ENCODE measurements at places on chromosomes 4 and X.

- peak; percentile 53 for DNase-seq
Measured at GRCh38 chr4:128061566-128062536, 739 bp downstream of the LARP1B start.

DNA sequence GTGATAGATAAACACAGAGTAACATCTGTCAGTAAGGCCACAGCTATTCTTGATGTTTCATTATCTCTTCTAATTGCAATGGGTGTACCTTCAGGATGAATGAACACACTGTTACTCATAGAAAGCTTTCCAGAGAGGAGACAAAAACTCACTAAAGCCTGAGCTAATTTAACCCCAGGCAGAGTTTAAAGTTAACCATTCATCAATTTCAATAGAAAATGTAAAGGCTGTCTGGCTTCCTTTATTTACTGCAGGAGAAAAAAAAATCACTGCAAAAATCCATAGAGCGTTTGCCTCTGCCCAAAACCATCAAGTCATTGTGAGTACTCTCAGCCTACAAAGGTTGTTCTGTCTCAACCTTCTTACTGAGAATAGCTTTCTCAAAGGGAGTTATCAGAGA is 376.9 kb downstream of the PPP4R3C start:
- no peak for DNase-seq

GRCh38 chrX:130030826-130031225 is 48.4 kb downstream of the BCORL1 start:
- no peak for DNase-seq

DNA sequence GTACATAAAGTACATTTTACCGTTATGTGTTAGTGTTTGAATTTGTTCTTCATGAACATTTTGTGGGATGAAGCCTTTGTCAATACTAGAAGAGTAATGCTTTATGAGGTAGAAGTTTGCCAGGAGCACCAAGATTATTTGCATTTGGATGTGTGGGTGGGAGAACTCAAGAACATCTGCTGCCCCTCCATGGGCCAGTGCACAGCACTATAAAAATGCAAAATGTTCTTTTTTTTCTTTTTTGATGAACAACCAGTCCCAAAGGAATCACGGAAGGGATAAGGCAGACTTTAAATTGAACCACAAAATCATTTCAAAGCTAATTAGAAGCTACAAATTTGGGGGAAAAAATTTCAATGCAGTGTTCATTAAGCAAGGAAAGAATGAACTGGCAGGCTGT is 300.3 kb upstream of the NWD2 start:
- DNase-seq, result no peak

- DNase-seq, result no peak
Measured at GRCh38 chrX:115368876-115369275, 79.4 kb downstream of the LUZP4 start.

GRCh38 chrX:10989386-10989785 is 121.7 kb upstream of the HCCS start:
- no peak for DNase-seq
